ENCODE measurements at places on chromosomes 1 and 21.

DNA sequence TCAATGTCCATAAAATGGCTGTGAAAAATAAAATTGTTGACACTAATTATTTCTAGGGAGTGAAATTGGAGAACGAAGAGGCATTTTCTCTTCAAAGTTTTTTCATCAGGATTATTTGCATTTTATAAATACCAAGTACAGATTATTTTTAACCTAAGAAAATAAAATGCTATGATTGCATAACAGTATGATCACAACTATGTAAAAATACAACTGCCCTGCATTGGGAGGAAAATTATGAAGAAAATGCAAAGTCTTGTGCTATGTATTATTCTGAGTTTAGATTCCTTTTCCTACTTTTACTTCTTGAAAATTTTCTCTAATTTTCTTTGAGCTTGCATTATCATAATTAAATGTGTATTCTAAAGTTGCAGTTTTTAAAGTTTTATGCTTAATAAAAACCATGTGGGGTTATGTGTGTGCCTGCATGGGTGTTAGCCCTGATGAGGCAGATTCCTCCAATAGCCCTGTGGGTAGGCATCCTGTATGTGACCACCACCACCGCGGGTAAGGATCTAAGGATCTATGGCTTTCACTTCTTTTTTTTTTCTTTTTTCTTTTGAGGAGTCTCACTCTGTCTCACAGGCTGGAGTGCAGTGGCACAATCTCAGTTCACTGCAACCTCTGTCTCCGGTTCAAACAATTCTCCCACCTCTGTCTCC is 24.7 kb downstream of the STX6 start:
- DNase-seq, result no peak

DNA sequence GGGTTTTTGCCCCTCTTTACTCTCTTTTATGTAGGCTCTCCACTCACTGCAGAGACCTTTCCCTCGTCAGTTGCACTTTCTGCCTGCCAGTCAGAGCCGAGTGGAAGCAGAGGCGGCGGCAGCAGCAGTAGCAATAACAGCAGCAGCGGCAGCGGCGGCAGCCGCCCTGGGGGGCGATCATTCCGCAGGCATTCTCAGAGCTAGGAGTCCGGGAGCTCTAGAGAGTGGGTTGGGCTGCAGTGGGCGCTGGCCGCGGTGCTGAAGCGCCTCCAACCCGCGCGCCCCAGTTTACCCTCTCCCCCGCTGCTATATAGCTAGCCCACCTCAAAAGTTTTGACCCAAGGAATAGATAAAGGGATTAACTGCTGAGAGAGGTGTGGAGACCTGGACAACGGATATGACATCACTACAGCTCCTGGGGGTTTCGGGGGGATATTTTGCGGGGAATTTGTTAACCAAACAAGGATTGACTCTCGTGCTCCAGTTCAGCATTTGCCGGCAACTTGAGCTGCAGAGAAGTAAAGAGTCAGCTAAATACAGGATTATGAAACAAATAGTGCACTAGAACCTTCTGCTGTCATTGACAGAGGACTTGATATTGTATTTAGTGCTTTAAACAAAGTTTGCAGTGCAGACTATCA is at the start of gene OLFM3:
OLFM3 (minus strand) TSS at position 102 of the 641 bp plus-strand sequence.
- DNase-seq, result no peak

- DNase-seq, result no peak
These were observed 23.7 kb downstream of the NKAIN1 start for GRCh38 chr1:31216016-31216415.

DNA sequence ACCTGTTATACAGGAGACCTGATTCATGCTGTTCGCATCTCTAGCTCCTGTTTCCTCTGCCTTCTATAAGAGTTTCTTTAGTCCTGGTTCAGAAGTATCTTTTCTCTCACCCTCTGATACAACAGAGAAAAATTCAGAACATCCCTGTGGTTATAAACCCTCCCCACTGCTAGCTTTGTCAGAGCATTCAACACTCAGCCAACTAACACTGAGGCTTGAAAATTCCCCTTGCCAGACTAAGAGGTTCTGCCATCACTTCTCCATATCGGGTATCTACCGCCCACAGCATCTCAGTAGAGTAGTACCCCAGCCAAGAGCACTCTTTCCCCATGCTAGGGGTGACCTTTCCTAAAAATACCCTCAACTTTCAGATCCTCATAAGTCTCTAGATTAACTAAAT is 19.6 kb upstream of the PIK3R3 start:
- peak; percentile 58 for DNase-seq

DNA sequence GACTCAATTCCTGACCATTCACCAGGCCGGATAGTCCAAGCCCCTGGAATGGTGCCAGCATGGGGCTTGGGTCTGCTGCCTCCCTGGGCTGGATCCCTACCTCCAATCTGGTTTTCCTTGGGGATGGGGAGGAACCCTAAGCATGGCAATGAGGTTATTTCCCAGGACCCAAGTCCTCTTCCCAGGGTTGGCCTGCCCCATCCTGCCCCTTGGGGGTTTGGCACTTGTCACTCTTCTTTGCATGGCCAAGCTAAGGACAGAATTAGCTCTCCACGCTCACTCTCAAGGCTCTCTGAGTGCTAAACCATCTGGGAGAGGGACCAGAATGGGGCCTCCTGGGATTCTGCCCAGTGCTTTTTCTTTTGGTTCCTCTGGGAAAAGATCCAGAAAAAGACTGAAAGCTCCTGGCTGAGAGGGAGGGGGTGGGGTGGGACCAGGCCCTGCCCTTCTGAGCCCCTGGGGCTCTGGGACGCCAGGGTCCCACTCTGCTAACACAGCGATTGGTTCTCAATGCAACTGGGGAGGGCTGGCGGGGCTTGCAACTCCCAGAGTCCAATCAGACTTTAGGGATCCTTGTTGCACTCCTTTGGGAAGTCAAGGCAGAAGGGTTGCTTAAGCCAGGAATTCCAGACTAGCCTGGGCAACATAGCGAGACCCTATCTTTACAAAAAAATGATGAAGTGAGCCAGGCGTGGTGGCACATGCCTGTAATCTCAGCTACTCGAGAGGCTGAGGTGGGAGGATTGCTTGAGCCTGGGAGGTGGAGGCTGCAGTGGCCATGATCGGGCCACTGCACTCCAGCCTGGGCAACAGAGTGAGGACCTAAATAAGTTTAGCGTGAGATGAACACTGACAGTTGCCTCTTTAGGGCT is 52.7 kb downstream of the DHRS3 start:
- DNase-seq, result no peak

DNA sequence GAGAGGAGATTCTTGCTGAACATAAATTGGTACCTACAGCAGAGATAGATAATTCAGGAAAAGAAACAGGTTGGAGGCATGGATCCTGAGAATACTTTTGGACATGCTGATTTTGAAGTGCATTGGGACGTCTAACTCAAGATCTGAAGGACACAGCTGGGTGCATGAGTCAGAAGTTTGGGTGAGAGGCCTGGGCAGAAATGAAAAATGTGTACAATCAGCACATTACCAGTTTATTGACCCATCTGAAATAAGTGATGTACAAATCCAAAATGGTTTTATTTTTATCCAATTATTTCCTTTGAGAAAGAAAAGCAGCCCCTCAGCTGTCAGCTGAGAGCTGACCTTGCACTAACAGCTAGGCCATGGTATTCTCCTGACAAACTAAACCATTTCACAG is 975.2 kb upstream of the B3GALT2 start:
- no peak for DNase-seq

DNA sequence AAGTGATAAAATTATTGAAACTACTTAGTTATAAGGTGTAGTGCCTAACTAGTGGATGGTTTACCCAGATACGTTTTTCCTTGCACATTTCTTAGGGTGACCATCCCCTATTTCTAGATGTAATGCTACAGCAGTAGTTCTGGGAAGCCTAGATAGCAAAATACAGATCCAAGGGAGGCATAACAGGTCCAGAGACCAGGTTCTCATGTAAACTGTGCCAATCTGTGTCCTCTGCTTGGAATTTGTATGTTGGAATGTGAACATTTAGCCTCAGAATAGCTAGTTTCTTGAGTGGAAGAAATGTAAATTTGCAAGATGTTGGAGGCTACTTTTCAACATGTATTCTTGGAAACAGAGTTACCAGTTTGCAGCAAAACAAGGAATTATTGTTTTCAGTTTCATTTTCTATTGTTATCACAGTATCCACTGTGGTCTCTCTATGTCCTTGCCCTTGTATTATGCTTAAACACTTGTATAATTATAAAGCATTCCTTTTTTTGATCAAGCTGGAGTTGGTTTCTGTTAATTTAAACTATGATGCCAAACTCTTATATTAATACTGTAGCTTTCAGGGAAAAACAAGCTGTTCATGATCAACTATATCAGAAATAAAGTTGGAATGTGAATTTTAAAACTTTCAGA is 102.0 kb upstream of the BRINP3 start:
- DNase-seq, result no peak

- no peak for DNase-seq
These were observed 960.0 kb downstream of the PLA2G4A start for GRCh38 chr1:187788718-187789117.
